ENCODE measurements at places on chromosomes 2 and 18.
A peak's percentile ranks its signal among the peaks of the same experiment; 100 is the strongest.

GRCh38 chr2:2577407-2577831 lies 246.3 kb upstream of the MYT1L start:
- DNase-seq = no peak

GRCh38 chr18:79637181-79637920 lies 42.3 kb upstream of the CTDP1 start:
- no peak for DNase-seq

- DNase-seq = no peak
Observed at GRCh38 chr2:240644859-240645301, 19.6 kb downstream of the GPR35 start.

DNA sequence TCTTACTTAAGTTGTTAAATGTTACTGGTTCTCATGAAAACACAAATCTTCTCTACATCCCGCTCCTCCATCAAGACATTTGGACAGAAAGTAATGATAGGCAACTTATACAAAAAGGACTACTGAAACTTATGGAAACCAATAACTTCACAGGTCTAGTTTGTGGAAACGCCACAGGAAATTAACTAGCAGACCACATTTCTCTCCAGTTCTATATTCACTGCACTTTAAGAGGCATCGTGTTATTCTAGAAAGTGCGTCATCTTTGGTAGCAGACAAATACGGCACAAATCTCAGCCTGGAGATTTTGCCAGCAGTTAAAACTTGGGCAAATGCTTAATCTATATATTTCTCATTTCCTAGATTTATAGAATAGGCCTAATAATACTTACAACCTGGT lies 164.3 kb downstream of the EPHA4 start:
- no peak for DNase-seq

DNA sequence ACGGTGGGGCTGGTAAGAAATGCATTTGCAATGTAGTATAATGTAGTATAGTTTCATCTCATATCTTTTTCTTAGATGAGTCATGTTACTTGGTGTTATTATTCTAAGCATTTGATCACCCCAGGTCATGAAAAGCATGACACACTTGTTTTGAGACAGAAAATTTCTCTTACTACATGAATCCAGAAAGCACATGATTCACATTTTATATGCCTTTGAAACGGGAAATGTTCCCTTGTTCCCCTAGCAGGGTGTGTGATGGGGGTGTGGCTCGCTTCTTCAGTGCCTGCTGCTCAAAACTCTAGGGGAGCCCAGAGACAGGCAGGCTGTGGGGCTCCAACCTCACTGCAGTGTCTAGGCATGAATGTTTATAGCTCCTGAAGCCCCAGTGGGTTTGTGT lies 116.0 kb upstream of the RAB27B start:
- no peak for DNase-seq

DNA sequence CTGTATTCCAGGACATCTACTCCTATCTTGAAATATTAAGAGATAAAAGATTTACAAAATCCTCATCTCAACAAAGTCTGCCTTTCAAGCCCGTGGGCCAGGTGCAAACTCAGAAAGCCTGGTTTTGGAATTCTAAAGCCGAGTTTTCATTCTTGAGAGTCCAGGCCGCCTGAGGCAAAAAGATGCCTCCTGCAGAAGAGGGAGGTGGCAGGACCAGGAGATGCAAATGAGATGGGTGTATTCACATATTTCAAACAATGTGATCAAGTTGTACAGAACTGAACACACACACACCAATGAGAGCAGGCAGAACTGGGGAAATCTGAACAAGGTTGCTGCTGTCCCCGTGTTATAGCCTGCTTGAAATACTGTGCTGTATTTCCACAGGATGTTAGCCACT lies 7.7 kb upstream of the HS6ST1 start:
- DNase-seq = no peak

- no peak for DNase-seq
Observed at GRCh38 chr2:27240406-27240805, 22.4 kb downstream of the SLC30A3 start.

DNA sequence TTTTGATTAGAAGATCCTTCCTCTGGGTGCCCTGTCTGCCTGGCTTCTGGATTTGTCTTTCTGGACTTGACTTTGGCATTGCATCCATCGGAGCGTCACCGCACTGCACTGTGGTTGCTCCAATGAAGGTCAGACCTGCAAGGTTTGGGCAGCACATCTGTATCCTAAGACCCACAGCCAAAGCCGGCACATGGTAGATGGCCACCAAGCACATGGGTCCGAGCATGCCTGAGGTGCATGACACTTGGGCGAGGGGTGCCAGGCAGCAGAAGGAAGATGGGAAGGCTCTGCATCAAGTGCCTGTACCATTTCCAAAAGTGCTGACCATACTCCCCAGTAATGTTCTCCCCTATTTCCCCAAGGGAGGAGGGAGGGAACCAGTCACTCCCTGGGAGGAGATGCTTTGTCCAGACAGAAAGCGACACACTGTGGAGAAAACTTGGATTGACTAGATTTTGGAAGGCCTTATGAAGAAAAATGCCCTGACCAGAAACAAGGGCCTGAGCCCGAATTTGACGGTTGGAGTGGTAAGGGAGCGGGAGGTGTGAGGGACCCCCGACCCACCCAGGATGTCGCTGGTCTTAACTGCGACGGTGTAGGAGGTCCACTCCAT lies 149.9 kb downstream of the LOXHD1 start:
- DNase-seq = no peak

GRCh38 chr2:223123855-223124610 lies 72.0 kb downstream of the KCNE4 start:
- DNase-seq = no peak

GRCh38 chr2:39640107-39640506 lies 25.6 kb upstream of the TMEM178A start:
- DNase-seq = no peak

GRCh38 chr2:120406566-120406965 lies 60.6 kb downstream of the INHBB start:
- DNase-seq = no peak

DNA sequence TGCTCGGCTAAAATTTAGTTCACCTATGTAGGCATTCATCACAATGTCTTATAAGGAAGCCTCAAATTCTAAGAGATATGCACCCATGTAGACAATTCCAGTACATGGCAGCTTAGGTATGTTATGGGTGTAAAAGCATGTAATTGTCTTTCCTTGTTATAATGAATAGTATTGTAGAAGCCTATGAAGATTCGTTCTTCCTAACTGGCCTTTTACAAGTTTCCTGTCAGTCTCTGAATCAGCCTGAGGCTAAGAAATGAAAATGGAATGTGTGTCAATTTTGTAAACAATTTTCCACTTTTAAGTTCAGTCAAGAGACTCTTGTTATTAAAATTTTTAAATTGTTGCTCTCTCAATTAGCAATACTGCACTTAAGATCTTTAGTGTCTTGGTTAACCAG lies 189.9 kb upstream of the GALNT5 start:
- DNase-seq = no peak

DNA sequence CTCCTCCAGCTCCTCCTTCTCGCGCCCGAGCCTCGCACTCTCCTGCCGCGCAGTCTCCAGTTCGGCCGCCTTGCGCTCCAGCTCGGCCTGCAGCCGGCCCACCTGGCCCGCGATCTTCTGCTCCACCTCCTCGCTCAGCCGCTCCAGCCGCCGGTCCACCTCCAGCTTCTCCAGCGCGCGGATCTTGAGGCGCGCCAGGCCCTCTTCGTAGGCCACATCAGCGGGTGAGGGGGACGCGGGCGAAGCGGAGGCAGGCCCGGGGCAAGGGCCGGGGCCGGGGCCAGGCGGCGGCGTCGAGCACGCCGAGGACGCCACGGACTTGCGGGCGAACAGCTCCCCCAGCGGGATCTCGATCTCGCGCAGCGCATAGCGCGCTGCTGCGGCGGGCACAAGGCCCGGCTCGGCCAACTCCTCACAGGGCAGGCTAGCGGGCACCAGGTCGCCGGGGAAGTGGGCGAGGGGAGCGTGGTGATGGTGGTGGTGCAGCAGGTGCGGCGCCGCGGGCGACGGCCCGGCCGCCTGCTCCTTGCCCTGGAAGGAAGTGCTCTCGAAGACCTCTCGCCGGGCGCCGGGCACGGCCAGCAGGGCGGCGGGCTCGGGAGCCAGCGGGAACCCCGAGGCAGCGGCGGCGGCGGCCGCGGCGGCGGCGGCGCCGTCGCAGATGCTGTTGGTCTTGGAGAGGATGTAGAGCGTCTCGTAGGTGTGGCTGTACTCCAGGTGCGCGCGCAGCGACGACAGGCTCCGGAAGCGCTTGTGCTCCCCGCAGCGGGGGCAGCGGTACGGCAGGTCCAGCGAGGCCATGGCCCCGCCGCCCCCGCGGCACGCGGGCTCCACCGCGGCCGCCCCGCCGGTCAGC lies 15.2 kb downstream of the FBXO41 start:
- DNase-seq = peak; percentile 81

- no peak for DNase-seq
Observed at GRCh38 chr2:17637131-17637906, 96.8 kb downstream of the VSNL1 start.

Data from Calu3 (cell line).